NCI-H2081 treated with DMSO at 0.1 percent for 48 hours (cell line): ENCODE measurements at places on chromosomes 3 and 15.
A peak's percentile ranks its signal among the peaks of the same experiment; 100 is the strongest.

GRCh38 chr3:82128271-82128670, 366.8 kb upstream of the GBE1 start:
- DNase-seq, result no peak

- no peak for DNase-seq
Measured at GRCh38 chr3:44329946-44330345, 8.6 kb upstream of the TCAIM start.

DNA sequence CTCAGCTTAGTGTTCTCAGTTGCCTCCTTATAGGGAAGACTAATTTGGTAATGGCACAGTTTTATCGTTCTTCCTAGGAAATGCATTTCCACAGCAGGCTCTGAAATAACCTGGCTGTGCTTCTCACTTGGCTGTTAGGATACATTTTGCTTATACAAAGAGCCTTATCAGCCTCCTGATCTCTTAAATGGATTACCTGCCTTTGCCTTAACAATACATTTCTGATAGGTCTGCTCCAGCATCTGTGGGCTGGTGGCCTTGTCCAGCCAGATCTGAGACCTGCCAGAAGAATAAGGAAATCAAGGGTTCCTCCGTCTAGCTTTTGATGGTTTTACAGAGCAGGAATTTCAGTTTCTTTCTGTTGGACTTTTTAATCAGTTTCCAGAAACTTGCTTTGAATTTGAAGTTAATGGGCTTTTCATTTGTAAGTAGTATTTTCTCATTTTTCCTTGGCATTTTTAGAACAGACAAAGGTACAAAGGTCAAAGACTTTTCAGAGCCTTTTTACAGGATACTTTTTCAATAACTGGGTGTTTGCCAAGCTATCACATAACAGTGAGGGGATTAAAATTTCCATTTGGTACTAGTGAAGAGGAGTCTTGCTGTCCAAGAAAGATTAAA, 116.3 kb downstream of the AKAP13 start:
- no peak for DNase-seq

- no peak for DNase-seq
Measured at GRCh38 chr3:8103954-8104353, 397.7 kb upstream of the LMCD1 start.

- no peak for DNase-seq
Measured at GRCh38 chr3:180855364-180855763, 57.1 kb upstream of the FXR1 start.

DNA sequence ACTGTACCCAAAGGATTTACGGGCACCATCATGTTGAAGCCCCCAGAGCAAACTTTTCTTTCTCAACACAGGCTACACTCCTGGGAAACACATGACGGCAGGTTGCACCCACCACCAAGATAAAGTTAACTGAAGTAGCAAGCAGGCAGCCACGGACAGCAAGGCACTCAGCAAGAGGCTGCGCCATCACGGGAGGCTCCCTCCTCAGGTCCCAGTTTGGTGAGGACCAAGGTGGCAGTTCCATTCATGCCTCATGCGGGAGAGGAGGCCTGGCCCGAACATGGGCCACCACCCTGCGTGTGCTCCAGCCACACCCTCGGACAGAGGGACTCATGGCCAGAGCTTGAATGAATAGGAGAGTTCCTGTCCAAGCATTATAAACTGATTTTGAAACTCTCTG, 6.8 kb downstream of the ADCY5 start:
- DNase-seq, result no peak

GRCh38 chr3:30344288-30344687, 262.1 kb upstream of the TGFBR2 start:
- peak; percentile 85 for DNase-seq

GRCh38 chr15:88032787-88033186, 223.8 kb downstream of the NTRK3 start:
- no peak for DNase-seq

DNA sequence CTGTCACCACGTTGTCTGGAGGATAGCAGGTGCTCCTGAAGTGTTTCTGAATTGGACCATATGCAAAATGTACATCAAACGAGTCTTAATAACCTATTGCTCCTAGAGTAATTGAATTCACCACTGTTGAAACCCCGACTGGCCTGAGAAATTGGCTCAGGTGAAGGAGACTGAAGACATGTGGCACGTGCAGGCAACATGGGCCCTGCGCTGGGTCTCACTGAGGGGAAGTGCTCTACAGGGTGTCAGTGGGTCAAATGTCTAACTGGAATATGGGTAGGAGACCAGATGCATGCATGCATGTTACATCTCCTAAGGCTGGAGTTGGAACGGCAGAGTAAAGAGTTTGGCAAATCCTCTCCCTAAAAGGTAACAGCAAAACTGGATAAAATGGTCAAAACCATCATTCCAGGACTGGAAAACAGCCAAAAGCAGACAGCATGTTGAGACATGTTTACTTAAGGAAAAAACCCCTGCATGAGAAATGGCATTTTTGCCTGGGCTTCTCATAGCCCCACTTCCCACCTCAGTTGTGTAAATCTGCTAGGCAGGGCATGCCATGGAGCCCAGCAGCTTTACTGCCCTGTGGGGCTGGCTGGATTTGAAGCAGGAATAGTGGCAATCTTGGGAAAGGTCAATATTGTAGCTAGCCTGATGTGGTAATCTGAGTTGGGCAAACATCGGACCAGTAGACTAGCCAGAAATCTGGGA, 131.3 kb downstream of the TJP1 start:
- DNase-seq, result no peak

- no peak for DNase-seq
Measured at GRCh38 chr3:43455233-43455632, 166.6 kb downstream of the ANO10 start.

DNA sequence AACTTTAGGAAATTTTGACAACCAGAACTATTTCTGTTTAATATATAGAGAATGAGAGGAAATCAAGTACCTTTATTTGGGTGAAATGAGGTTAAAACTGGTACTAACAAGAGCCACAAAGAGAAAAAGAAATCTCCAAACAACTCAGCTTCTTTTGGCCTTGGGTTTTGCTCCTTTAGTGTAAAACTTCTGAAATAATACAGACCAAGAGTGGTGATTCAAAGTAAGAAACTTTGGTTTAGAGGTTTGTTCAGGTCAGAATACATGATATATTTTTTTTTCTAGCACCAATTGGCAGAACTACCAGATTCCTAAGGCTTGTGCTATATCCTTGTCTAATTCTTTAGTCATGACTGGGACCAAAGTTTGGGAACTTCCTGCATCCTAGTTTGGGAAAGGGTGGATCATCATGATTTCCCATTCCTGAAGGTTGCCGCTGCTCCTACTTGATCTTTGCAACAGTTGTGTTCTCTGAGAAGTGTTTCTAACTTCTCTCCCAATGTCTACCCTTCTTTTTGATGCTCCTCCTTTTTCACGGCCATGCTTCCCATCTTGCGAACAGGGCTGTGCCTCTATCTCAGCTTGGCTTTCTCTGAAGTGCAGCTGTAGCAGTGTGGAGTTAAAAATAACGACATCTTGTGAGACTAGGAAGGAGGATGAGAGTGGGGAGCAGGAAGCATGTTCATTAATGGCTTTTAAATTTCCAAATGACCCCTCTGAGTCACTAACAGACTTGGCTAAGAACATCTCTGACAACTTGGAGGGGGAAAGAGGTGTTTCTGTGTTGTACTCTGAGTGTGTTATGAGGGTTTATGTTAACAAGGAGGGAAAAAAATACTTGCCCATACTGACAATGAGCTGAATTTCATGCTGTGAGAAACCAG, 87.7 kb downstream of the KCNAB1 start:
- DNase-seq, result no peak

DNA sequence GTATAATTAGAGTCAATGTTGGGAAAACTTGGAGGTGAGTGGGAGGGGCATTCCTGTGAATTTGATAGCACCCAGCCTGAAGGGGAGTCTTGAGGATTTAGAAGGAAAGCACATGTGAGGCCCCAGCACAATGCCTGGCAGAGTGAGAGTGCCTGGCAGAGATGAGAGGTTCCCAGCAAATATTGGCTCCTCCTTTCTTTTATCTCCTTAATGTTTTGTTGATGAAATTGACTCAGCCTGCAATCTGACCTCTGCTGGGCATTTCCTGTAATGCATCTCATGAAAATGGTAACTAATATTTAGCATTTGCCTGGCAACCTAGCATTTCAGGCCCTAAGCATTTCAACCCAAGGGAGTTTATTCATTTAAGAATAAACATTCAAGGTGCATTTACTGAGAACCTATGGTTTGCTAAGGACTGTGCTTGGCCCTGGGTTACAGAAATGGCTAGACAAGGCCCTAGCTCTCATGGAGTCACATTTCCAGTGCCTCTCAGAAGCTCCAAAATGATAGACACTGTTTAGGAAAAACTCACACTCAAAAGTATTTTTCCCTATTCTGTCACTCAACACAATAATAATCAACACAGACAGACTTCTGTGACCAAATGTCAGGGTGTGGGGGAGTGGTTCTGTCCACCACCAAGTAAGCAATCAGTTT, 19.0 kb downstream of the PDHB start:
- no peak for DNase-seq

- peak; percentile 52 for DNase-seq
Measured at GRCh38 chr3:62211675-62212429, 161.5 kb downstream of the FEZF2 start.

GRCh38 chr3:129747992-129748391, 141.5 kb upstream of the PLXND1 start:
- DNase-seq, result no peak
